ACHN (cell line): ENCODE measurements at places on chromosomes 13 and 19.

GRCh38 chr13:47463002-47463401 lies 538.1 kb downstream of the SUCLA2 start:
- DNase-seq, result no peak

DNA sequence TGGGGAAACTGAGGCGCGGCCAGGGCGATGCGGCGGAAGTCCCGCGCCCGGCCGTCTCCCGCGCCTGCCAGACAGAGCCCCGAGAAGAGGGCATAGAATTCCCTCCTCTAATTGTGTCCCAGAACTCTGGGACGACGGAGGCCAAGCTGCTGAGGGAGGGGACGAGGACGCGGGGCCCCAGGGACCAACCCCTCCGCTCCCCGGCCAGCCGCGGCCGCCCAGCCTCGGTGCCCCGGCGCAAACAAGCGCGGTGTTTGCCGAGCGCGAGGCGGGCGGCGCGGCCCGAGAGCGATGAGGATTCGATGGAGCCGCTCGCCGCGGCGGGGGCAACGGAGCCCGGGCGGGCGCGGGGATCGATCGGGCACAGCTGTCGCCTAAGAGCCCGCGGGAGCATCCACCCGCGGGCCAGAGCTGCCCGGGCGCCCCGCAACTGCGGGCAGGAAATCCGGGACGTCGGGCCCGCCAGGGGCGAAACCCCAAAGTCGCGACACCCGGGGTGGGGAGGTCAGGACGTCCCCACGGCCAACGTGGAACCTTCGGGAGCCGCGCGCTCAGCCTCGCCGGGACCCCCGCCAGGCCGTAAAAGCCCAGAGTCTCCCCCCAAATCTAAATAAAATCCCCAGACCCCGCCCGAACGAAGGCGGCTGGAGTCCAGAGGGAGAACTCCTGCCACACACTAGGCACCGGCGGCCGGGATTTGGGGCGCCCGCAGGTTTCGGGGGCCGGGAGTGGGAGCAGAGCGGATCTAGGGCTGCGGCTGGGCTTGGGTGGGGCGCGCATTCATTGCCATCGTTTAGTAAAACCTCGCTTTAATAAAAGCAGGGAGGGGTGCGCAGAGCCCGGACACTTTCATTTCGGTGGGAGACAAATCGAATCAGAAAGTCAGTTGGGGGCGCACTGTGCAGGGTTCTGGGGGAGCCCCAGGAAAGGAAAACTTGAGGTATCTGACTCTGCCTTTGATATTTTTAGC lies 3.6 kb upstream of the ONECUT3 start:
- no peak for DNase-seq

- no peak for DNase-seq
Observed at GRCh38 chr13:101712026-101712348, 259.5 kb downstream of the ITGBL1 start.

DNA sequence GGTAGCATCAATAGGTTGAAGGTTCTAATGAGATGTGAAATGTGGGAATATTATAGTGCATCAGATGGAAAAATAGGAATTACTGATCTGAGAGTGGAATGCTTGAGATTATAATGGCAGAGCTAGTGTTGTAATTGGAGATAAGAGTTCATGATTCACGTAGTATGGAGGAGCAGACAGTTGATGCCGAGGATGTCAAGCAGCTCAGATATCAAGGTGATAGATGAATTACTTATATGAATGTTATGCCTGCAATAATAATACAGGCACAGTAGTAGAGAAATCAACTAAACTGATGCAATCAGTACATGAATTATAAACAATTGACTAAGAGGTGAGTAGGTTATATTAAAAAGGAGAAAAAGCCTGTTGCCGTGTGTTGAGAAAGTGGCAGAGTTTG lies 793.2 kb upstream of the GPC6 start:
- DNase-seq, result no peak

DNA sequence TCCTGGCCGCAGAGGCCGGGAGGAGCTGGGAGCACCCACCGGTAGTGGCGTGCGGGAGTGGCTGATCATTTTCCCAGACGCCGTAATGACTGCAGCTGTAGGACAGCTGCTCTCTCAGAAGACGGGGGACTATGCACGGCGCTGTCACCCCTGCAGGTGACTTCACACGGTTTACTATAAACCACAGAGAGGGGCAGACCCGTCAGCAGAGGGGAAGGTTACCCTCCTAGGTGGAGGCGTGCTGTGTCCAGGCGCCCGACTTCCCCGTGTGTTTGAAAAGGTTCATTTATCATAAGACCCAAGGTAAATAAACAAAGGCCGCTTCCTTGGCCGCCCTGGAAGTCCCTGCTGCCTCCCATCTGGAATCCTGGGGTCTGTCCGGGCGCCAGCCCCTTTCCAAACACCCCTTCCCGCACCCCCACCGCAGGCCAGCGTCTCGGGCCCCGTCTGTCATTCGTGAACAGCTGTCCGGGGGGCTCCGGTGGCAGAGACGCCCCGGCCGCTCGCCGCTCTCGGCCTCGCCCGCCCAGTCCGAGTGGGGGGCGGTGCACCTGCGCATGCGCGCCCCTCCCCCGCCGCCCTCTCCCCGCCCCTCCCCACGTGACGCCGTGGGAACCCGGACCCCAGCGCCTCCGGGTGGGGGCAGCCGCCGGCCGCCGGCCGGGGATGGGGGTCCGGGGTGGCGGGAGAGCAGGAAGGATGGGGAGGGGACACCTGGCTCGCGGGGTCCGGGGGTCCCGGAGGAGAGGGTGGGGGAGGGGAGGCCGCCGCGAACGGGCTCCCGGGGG lies 915 bp downstream of the SHC2 start:
- DNase-seq, result no peak

- DNase-seq, result no peak
Observed at GRCh38 chr13:38618881-38619280, 68.0 kb upstream of the FREM2 start.

DNA sequence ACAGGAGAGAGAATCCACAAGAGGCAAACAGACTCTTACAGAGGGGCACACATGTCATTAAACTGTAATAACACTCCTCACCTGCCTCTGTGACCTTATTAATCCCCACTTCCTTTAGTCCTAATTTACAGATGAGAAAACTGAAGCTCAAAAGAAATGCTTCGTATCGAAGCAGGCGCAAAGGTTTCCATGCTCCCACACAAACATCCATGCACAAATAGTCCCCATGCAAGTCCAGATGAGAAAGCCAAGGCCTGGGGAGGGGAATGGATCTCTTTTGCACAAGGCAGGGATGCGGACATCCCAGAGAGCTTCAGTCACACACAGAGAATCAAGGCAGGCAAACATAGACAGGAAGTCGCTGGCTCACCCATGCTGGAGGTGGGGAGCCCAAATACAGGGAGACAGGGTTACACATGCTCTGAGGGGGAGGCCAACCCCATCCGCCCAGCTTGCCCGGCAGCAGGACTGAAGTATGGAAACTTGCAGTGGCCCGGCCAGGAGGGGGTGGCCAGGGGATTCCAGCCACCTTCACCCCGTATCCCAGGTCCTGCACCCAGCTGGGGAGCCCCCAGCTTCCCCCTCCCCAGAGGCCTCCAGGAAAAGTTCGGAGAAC lies 468 bp downstream of the S1PR5 start:
- DNase-seq, result no peak

GRCh38 chr13:100811928-100812327 lies 137.3 kb upstream of the TMTC4 start:
- DNase-seq, result no peak

DNA sequence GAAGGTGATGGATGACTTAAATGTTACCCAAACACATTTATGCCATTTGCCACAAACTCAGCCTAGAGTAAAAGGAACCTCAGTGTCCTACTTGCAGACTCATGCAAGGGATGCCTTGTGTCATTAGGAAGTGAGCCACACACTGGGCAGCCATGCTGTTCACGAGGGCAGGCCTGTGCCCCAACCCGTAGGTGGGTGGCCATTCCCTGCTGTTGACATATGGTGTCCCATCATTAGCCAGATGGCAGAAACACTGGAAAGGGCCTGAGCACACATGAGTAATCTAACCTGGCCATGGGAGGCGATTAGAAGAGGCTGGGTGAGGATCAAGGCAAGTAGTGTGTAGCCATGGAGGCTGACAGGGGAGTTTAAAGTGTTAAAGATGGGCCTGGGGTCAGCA lies 9.7 kb upstream of the LRCH1 start:
- no peak for DNase-seq

GRCh38 chr13:109131698-109132257 lies 502.4 kb downstream of the MYO16 start:
- no peak for DNase-seq

- no peak for DNase-seq
Observed at GRCh38 chr19:46067691-46068090, 26.9 kb upstream of the IGFL4 start.

DNA sequence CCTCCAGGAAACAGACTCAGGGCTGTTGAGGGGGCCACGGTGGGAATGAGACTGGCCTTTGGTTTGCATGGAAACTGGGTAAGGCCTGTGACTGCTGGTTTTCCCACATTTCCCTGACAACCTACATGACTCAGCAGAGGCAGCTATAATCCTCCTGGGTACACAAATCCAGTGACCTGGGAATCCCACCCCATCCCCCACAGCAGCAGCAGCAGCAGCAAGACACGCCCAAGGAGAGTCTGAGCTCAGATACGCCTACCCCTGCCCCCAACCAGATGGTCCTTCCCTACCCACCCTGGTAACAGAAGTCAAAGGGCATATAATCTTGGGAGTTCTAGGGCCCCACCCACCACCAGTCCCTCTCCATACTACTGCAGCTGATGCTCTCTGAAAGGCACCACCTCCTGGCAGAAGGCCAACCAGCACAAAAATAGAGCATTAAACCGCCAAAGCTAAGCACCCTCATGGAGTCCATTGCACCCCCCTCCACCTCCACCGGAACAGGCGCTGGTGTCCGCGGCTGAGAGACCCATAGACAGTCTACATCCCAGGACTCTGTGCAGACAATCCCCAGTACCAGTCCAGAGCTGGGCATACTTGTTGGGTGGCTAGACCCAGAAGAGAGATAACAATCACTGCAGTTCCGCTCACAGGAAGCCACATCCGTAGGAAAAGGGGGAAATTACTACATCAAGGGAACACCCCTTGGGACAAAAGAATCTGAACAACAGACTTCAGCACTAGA lies 237.2 kb upstream of the SPRY2 start:
- DNase-seq, result no peak

DNA sequence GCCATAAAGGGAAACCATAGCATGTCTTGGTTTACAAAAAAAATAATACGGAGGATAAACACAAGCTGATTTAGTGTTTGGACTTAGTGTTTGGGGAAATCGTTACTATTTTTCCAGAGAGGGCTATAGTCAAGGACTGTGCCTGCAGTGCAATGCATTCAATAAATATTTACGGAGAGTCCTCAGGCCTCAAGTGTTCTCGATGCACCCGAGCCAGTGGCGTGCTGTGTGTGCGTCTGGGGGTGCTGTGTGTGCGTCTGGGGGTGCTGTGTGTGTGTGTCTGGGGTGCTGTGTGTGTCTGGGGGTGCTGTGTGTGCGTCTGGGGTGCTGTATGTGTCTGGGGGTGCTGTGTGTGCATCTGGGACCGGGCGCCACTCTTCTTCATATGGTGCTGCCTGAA lies 71.7 kb upstream of the GTF3A start:
- DNase-seq, result no peak

- no peak for DNase-seq
Observed at GRCh38 chr13:96238861-96239260, 149.0 kb downstream of the HS6ST3 start.

GRCh38 chr19:19865750-19866610 lies at the start of gene ZNF253:
ZNF253 (plus strand) TSS chr19:19865882; CDS start chr19:19865997, 115 bp downstream.
- DNase-seq, result peak; percentile 90
